ENCODE measurements at places on chromosomes 11 and 22. TPM values are rescaled to one million over a fixed set of nuclear protein-coding genes. Genes with fewer than 3 reads are reported as not detected.

GRCh38 chr22:23014250-23014649 lies 56.1 kb upstream of the GNAZ start:
- no peak for DNase-seq

DNA sequence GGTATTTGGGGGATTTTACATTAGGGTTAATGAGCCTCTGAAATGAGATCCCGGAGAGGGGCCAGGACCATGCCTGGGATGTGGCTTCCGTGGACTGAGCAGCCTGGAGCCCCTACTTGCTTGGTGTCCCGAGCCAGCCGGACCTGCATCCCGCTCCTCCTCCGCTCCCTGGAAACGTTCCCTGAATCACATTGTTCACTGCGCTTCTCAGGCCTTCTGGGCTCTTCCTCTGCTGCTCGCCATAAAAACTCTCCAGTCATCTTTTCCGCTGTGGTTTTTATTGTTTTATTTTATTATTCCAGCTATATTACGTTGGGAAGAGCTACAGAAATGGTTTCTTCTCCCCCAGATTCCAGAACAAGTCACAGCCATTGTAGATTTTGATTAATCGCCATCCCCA lies 13.3 kb upstream of the KCNQ1OT1 start:
- DNase-seq, result no peak

DNA sequence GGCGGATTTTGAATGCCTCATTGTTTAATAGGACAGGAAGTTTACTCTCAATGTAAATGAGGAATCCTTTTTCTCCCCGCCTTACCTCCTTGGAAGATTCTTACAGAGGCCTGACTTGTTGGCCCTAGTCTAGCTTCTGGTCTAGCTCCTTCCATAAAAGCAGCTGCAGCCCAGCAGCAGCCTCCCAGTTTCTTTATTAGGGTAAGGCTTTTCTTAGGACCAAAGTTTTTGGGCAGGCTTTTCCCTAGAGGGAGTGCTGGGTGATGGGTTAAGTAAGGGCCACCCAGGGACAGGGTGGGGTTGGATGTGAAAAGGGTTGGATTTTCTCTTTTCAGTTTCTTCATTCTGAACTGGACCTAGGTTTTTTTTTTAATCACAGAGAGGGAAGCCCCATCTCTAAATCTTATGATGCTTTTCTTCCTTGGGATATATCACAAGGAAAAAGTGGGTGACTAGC lies 49.7 kb downstream of the LIF start:
- no peak for DNase-seq

GRCh38 chr22:40853333-40853732 lies 3.1 kb downstream of the ST13 start:
- DNase-seq, result no peak

Gene CFAP300
- polyA plus RNA-seq, result 3.9 TPM

Gene GP1BB
- not detected for polyA plus RNA-seq
